ENCODE measurements at places on chromosomes 4 and X. TPM values are rescaled to one million over a fixed set of nuclear protein-coding genes. Genes with fewer than 3 reads are reported as not detected.

Gene ZNF711
- 18.5 TPM for total RNA-seq

Gene MAGED4B
- 63.8 TPM for total RNA-seq

Gene SPINK2
- total RNA-seq = 0.73 TPM

Gene MYOZ2
- total RNA-seq = not detected

Gene USP26
- total RNA-seq = not detected

Gene TMPRSS11F
- total RNA-seq = 0.27 TPM

Gene ADGRG2
- 10.8 TPM for total RNA-seq

Gene CDKL2
- total RNA-seq = 1.8 TPM

Gene AMBN
- total RNA-seq = not detected

Gene ADRA2C
- total RNA-seq = 16.3 TPM

Gene PCSK1N
- total RNA-seq = 15.6 TPM

Gene GRIA3
- total RNA-seq = 0.93 TPM

Gene UNC5C
- 0.12 TPM for total RNA-seq

Gene HAUS7
- total RNA-seq = 48.8 TPM

Gene MBTPS2
- total RNA-seq = 7.7 TPM

Gene GAGE1
- not detected for total RNA-seq

Gene ZFP92
- total RNA-seq = 0.52 TPM

Gene TMSB4X
- 1,367 TPM for total RNA-seq

Gene SLC2A9
- total RNA-seq = not detected

Gene ASB12
- total RNA-seq = 1.2 TPM

Gene SATL1
- total RNA-seq = 0.14 TPM

Gene TIGD4
- 1.7 TPM for total RNA-seq

Gene BGN
- total RNA-seq = 0.23 TPM

Gene GPM6B
- 95.4 TPM for total RNA-seq

Gene GPC4
- total RNA-seq = 183 TPM

Gene DAPP1
- not detected for total RNA-seq

Gene FBXL5
- total RNA-seq = 74.7 TPM

Gene RXFP1
- 0.63 TPM for total RNA-seq

Gene CXCL10
- total RNA-seq = not detected

Gene VEGFC
- 1.0 TPM for total RNA-seq

Gene RAB40A
- not detected for total RNA-seq

Gene MAGEA1
- total RNA-seq = not detected

Gene PITX2
- total RNA-seq = 0.35 TPM

Gene MAGEA12
- 0.27 TPM for total RNA-seq

Gene FAM184B
- total RNA-seq = 0.49 TPM

Gene CHST7
- 27.2 TPM for total RNA-seq

Gene TRIM60
- not detected for total RNA-seq

Gene CXCL11
- 1.9 TPM for total RNA-seq

Gene HSPA4L
- total RNA-seq = 4.2 TPM
